ENCODE measurements at places on chromosomes 2 and 18.
A peak's percentile ranks its signal among the peaks of the same experiment; 100 is the strongest.

GRCh38 chr2:157786663-157787363 lies 89.3 kb downstream of the ACVR1 start:
- no peak for DNase-seq

DNA sequence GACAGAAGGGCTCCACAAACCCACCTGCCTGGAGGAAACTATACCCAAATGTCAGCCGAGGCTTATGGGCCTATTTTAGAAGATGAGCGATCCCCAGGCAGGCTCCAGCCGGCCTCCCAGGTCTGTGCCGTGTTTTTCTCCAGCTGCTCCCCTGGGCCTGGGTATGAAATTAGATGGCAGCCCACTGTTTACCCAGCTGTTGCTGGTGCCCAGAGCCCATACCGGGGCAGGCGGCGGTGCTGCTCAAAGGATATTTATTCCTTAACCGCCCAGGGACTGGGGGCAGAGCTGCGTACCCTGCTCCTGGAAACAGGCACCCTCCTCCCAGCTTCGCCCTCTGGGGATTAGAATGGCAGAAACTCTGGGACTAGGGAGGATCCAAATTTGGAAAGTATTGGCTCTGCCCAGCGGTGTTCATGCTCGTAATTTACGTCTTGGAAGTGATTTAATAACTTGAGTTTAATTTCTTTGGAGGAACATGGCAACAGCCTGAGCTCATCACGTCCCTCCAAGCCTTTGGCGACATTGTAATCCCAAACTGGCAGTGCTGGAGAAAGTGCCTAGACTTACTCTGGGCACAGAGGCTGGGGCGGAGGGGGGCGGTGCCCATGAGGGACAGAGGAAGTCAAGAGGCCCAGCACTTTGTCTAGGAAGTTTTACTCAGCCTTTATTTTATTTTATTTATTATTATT lies 199.2 kb downstream of the KLHL29 start:
- no peak for DNase-seq

DNA sequence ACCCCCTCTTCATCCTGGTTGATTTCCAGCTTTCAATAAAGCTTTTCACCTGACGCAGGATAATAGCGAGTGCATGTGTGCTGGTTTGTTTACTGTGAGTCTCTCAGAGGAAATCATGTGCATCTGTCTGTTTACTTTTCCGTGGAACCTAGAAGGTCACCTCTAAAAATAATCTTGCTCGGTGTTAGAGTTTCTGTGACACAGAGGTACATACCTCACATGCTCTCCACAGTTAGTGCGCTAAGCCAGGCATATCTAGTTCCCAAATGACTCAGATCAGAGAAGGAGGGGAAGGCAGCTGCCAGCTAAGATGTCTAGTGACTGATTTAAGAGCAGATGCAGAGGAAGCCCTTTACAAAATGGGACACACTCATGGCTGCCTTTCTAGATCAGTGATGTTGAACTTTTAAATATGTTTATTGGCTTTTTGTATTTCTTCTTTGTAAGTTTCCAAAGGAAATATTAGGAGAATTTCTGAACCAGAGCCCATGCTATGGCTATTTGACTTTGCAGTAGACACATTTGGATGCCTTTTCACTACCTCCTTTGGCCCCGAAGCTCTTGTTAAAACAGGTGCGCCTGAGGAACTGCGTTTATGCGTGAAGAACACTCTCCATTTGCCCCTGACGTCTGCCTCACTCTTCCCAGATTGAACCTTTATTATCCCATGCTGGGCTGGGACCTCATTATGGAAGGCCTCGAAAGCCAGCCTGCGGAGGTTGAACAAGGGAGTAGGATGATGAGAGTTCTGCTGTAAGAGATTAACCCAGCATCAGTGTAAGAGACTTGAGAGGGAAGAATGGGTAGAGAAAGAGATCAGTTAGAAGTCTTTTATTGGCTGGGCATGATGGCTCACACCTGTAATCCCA lies 145.6 kb downstream of the FAM161A start:
- no peak for DNase-seq

- no peak for DNase-seq
Measured at GRCh38 chr2:85340034-85340892, 12.5 kb upstream of the TGOLN2 start.

DNA sequence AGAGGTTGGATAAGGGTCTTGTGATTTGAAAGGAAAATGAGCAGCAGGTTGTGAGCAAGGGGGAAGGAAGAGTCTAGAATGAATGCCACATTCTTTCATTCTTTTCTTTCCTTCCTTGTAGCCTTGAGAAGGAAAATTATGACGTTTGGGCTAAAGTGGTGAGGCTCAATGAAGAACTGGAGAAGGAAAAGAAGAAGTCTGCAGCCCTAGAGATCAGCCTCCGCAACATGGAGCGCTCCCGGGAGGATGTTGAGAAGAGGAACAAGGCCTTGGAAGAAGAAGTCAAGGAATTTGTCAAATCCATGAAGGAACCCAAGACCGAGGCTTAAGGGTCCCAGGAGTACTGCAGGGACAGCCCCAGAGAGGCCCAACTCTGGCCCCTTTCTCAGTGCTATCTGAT lies 45.3 kb downstream of the BMP10 start:
- DNase-seq: no peak

- DNase-seq: no peak
Measured at GRCh38 chr2:226837787-226838603, 2.1 kb downstream of the RHBDD1 start.

DNA sequence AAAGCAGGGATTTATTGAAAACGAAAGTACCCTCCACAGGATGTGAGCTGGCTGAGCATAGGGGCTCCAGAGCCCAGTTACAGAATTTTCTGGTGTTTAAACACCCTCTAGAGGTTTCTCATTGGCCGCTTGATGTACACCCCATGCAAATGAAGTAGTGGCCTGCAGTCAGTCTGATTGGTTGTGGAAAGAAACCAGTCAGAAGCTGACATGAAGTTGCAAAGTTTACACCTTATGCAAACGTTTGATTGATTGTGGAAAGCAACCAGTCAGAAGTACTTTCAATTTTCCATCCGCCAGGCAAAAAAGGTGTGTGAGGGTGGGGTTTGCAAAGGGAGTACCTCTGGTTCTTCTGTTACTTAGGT lies 62.3 kb downstream of the VWA3B start:
- no peak for DNase-seq

DNA sequence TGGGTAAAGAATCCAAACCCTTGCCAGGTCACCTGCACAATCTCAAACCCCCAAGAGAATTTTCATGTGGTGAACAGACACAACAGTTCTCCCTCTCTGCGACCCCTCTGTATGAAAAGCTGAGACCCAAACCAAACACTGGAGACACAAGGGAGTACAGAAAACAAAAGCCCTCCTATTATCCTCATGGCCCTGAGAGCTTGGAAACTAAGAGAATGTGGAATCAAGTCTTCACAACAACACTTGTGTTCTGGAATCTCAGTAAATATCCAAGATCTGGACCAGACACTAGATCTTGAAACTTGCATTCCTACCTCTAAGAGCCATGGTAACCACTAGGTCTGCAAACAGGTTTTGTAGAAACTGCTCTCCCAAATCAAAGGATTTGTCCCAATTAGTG lies 50.1 kb upstream of the CCDC150 start:
- DNase-seq: no peak

GRCh38 chr2:222877556-222878300 lies 16.9 kb downstream of the ACSL3 start:
- no peak for DNase-seq

DNA sequence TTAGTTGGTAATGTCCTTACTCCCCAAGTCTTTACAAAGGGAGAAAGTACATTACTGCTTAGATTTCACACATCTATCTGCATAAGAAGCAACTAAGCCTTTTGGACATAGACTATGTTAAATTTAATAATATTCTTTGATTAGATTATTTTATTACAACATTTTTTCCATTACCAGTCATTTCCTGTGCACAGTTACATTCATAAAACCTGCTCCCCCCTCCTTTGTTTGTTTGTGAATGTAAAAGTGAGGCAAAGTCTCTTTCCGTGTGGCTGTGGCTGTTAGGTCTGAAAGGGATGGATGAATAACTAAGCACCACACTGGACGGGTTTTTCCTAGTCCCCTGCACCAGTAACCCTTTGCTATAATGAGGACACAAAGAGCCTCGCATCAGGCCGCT lies 9.6 kb downstream of the PTGR3 start:
- DNase-seq: no peak

DNA sequence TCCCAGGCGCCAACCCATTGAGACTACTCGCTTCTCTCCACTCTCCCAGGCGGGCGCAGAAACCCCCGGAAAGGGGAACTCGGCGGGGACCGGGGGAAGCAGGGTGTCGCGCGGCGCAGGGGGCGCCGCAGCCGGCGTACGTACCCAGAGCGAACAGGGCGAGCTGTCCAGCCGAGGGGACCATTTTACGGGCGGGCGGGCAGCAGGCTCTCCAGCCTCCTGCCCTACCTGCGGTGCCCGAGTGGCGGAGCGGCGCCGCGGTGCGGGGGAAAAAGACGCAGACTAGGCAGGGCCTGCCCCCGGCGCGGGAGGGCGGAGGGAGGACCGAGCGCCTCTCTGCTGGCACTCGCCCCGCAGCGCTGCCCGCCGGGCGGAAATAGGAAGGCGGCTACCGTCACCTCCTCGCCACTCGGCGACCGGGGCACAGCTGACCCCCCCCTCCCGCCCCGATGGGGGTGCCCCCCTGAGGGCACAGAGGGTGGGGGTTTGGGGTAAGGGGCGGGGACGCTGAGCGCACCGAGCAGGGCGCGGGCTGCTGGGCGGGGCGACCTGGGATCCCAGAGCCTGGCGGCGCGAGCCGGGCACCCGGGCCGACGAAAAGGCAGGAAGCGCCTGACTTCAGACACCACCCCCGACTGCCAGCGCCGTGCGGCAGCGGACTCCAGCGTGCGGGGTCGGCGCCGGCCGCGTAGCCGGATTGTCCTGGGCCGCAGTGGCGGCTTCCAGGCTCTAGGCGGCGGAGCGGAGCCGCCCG lies at the start of gene TGFA:
Gene TGFA (minus strand): TSS at position 243 of the 754 bp plus-strand sequence. CDS start 59 bp downstream, at position 184.
- peak; percentile 77 for DNase-seq

DNA sequence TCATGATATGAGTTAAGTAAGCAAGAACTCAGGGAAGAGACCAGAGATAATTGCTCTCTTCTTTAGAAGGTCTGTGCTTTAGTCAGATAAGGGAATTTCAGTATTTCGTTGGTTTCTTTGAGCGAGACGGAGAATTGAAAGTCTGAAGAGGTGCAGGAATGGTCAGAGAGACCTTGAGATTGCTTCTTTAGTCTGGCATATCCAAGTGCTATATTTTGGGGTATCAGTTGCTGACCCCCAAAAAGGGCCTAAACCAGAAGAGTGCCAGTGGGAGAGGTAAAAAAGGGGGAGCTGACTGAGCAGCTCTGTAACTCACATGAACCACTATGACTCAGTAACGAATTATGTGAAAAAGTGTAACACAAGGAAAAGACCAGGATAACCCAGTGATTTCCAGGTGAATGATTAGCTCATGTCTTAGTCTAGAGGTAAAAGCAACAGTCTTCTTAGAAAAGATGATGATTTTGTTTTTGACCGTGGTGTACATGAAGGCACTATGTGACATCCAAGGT lies 932.9 kb downstream of the TDRD15 start:
- no peak for DNase-seq

- DNase-seq: no peak
Measured at GRCh38 chr2:168639018-168639417, 163.4 kb upstream of the NOSTRIN start.

GRCh38 chr2:166230724-166231070 lies 102.9 kb upstream of the SCN1A start:
- no peak for DNase-seq

DNA sequence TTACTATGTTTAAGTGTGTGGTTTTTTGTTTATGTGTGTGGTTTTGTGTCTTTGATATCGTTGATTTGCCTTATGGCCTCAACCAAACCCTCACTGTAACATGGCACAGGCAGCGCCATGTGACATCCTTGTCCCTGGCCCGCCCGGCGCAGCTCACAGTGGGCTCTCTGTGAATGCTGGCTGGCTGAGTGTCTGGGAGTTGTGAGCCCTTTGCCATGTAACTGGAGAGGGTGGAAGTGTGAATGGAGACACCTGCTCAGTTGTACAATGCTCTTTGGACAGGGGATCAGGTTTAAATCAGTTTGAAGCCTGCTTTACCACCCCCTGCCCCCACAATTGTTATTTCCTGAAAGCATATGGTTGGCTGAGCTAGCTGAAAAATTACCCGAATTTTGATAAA lies 41.8 kb downstream of the TCF7L1 start:
- DNase-seq: no peak

- DNase-seq: no peak
Measured at GRCh38 chr2:111099402-111099801, 21.3 kb upstream of the BCL2L11 start.

DNA sequence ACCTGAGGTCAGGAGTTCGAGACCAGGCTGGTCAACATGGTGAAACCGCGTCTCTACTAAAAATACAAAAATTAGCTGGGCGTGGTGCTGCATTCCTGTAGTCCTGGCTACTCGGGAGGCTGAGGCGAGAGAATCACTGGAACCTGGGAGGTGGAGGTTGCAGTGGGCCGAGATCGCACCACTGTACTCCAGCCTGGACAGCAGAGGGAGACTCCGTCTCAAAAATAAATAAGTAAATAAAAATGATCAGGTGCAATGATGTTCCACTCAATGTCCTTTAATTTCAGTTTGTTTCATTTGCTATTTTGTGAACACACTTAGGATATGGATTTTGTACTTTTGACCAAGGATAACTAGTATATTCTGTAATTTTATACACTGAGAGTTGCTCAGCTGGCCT lies 9.3 kb downstream of the HADHA start:
- no peak for DNase-seq

DNA sequence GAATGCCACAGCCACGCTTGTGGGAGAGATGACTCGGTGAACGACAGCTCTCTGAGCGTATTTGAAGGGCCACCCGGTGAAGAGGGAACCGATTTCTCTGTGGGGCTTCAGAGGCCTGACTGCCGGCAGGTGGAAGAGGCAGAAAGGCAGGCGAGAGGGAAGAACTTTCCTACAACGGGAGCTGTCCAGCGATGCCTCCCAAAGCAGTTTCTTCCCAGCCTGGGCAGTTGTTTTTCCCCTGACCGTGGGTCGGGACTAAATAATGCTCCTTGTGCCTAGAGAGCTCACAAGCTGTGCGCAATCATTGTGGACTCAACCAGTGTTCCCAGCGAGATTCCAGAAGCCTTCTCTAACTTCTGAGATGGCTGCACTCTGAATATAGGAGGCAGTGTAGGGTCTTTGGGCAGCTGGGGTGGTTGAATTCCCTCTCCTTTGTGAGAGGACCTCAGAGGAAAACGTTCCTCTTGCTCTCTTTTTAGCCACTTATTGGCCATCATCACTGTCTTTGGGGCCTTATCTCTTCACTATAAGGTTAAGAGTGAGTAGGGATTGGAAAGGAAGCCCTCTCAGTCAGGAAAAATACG lies 710 bp downstream of the SEC11C start:
- DNase-seq: no peak

- DNase-seq: no peak
Measured at GRCh38 chr18:49959176-49959575, 145.8 kb upstream of the ACAA2 start.

- no peak for DNase-seq
Measured at GRCh38 chr2:28833740-28834470, 23.3 kb downstream of the SPDYA start.

GRCh38 chr2:134200036-134200618 lies 53.7 kb upstream of the MGAT5 start:
- DNase-seq: no peak

Data from progenitor cell of endocrine pancreas (in vitro differentiated cells).